HCT116 (cell line): ENCODE measurements at places on chromosomes 12 and 14. TPM values are rescaled to one million over a fixed set of nuclear protein-coding genes. Genes with fewer than 3 reads are reported as not detected.
A peak's percentile ranks its signal among the peaks of the same experiment; 100 is the strongest.

- DNase-seq, result no peak
- H3K4me1 ChIP-seq, result peaks cover 15% of the 10 kb centered on the region
- no peaks in the 10 kb centered on the region for H3K27me3 ChIP-seq
- no peak overlapping the region for H3K4me3 ChIP-seq
- H3K36me3 ChIP-seq, result no peaks in the 10 kb centered on the region
- no peak overlapping the region for H3K27ac ChIP-seq
Observed at GRCh38 chr14:76769636-76770292, 8.5 kb downstream of the VASH1 start.

DNA sequence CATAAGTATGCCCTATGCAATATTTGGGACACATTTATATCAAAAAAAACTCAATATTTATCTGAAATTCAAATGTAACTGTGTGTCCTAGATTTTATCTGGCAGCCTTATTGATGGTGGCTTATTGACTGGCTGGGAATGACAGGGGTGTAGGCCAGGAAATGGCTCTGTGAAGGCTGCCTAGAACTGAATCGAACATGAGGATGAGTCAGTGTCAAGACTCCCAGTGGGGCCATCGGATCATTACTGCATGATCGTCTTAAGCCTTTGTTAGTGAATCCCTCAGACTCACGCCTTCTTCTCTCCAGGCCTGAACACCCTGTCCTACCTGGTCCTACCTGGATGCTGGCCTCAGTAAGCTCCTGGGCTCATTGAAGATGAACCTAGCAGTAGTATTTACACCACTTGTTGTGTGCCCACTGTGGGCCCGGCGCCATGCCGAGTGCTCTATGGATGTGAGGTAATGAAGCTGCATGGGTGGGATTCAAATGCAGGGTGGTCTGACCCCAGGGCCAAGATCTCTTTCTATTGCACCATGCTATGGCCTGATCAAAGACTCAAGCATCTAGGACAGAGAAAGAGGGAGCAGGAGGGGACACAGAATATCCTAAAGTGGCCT lies 21.0 kb upstream of the FAIM2 start:
- H3K27me3 ChIP-seq, result no peaks in the 10 kb centered on the region
- no peaks in the 10 kb centered on the region for H3K4me1 ChIP-seq
- H3K36me3 ChIP-seq, result no peaks in the 10 kb centered on the region
- H3K27ac ChIP-seq, result no peak overlapping the region
- DNase-seq, result no peak

The CD163L1 gene
- 27.0 TPM for total RNA-seq

The TMEM119 gene
- not detected for total RNA-seq

DNA sequence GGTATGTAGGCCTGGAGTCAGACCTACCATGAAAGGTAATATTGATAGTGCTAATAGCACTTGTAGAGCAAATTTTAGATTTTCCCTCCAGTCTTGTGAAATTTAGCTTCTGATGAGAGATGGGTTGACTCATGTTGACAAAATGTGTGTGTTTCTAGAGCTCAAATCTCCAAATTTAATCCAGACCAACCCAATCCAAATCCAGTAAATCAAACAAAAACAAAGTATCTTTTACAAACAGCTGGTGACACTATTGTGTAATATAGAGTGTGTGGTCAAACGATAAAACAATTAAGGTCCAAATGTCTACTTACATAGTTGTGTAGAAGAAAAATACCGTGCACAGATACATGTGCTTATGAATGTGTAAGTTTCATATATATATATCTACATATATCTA lies 63.4 kb upstream of the KITLG start:
- no peak overlapping the region for H3K4me3 ChIP-seq
- peaks cover 8% of the 10 kb centered on the region; the same call in 1 of the 2 replicates for H3K4me1 ChIP-seq
- no peak overlapping the region for H3K27ac ChIP-seq
- no peaks in the 10 kb centered on the region for H3K36me3 ChIP-seq

The TAOK3 gene
- total RNA-seq, result 10.5 TPM

The TCL1B gene
- total RNA-seq, result not detected

DNA sequence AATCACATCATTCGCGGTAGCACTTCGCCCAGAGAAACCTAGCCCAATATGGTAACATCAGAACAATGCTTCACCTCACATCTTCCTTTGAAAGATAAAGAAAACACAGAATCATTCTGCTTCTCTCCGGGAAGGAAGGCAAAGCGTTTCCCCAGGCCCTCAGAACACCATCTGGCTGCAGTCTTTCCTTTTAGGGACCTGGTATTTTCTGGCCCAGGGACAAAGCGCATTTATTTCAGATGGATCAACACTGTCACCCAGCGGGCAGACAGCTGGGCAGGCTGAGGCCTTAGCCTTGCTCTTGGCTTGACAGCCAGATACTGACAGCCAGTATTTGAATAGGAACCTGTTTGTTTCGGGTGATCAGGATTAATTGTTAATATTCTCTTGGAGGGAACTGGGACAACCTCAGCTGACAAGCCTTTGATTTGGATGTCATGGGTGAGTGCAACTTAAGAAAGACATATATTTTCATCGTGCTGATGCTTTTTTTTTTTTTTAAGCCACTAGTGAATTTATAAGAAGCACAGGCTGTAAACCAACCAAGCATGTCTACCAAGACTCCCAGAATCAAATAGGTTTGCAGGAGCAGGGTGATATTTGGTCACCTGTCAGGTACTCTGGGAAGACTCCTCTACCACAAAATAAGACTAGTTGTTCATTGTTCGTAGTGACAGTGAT lies 118.9 kb downstream of the VEZT start:
- H3K27ac ChIP-seq, result no peak overlapping the region
- peak; percentile 65 for DNase-seq
- no peak overlapping the region for H3K4me3 ChIP-seq
- H3K27me3 ChIP-seq, result no peaks in the 10 kb centered on the region

The KITLG gene
- 570 TPM for total RNA-seq

GRCh38 chr12:105419606-105420005 lies 89.1 kb downstream of the C12orf75 start:
- no peaks in the 10 kb centered on the region for H3K4me1 ChIP-seq
- no peak overlapping the region for H3K4me3 ChIP-seq
- DNase-seq, result no peak
- no peaks in the 10 kb centered on the region for H3K27me3 ChIP-seq
- no peaks in the 10 kb centered on the region for H3K36me3 ChIP-seq

DNA sequence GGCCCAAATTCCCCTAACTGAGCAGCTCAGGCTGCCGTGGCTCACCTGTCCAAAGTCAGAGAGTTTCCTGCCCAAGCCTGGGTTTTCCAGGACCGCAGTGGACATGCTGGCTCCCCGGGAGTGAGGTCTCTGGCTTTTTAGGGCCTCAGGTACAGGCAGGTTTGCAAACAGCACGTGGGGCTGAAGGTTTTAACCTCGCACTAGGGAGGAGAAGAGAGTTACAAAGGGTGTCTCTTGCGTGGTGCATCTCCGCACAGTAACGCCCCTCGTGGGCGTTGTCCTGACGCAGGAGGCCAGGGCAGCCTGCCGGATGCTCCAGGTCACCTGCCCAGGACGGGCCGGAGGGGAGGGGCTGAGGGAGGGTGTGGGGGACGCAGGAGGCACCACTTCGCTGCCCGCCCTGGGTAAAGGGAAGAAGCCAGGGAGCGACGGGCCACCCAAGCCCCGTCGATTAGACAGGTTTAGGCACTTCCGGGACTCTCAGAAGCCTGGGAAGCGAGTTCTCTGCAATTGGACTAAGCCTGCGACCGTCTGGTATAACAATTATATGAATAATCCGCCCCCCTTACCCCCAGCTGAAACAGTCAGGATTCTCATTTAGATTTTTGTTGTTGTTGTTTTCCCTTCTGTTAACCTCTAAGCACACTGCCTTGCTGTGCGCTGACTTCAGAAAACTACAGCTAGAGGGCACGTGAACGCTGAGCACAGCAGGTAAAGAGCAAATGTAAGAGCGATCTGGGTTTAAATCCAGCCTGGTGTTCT lies at the start of gene PAH:
Gene PAH, minus strand, starts transcription at position 219 of the 762 bp plus-strand sequence. Its CDS starts 114 bp downstream, at position 105.
- H3K36me3 ChIP-seq, result no peaks in the 10 kb centered on the region
- DNase-seq, result no peak
- H3K27ac ChIP-seq, result no peak within 1 kb of the TSS
- peak within 1 kb of the TSS; percentile 50 for H3K4me3 ChIP-seq
- 0 out of 2 replicates have a peak, but pooled peaks cover 11% of the 10 kb centered on the region for H3K27me3 ChIP-seq

DNA sequence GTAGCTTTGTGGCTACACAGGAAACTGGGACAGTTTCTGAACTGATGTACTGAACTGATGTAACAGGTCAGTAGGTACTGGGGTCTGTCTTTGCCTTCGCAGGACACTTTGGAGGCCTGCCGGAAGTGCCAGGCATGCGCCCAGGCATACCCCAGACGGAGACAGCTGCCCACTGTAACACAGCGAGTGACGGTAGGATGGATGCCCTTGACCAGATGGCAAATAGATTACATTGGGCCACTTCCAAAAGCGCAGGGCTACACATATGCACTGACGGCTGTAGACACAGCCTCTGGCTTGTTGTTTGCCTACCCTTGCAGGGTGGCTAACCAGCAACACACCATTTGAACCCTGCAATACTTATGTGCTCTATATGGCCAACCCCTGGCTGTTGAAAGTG lies 94.1 kb upstream of the TMPO start:
- H3K27ac ChIP-seq, result no peak overlapping the region; the same call in 1 of the 2 replicates
- no peaks in the 10 kb centered on the region for H3K27me3 ChIP-seq
- no peaks in the 10 kb centered on the region for H3K36me3 ChIP-seq
- no peak overlapping the region for H3K4me3 ChIP-seq
- no peak for DNase-seq
